Lung (tissue), 17 donors: ENCODE measurements at places on chromosomes 1 and 21. TPM values are rescaled to one million over a fixed set of nuclear protein-coding genes. Genes with fewer than 3 reads are reported as not detected.

Gene PTTG1IP
- 209 TPM for polyA plus RNA-seq

GRCh38 chr1:43883321-43883720 is 50.3 kb upstream of the ARTN start:
- no peak for DNase-seq

DNA sequence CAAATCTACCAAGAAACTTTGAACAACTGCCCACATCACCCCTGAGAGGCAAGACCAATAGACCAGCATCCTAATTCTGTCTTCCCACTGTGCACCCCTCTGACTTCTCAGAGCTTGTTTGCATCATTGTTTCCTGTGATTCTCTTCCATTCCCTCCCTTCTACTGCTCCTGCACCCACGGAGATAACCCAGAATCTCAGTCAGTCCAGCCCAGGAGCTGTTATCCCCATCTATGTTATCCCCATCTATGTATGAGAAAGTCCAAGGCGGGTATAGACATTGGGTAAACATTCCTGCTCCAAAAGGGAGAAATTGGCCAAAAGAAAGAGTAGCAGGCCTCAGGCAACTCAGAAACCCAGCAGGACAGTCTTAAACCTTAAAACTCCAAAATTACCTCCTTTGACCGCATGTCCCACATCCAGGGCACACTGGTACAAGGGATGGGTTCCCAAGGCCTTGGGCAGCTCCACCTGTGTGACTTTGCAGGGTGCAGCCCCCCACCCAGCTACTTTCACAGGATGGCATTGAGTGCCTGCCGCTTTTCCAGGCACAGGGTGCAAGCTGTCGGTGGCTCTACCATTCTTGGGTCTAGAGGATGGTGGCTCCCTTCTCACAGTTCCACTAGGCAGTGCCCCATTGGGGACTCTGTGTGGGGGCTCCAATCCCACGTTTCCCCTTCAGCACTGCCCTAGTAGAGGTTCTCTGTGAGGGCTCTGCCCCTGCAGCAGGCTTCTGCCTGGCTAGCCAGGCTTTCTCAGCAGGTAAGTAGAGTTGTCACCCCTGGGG is 414.8 kb downstream of the NPHP4 start:
- no peak for DNase-seq

- peak; percentile 71 for DNase-seq
These were observed 13.8 kb upstream of the NASP start for GRCh38 chr1:45569962-45570581.

DNA sequence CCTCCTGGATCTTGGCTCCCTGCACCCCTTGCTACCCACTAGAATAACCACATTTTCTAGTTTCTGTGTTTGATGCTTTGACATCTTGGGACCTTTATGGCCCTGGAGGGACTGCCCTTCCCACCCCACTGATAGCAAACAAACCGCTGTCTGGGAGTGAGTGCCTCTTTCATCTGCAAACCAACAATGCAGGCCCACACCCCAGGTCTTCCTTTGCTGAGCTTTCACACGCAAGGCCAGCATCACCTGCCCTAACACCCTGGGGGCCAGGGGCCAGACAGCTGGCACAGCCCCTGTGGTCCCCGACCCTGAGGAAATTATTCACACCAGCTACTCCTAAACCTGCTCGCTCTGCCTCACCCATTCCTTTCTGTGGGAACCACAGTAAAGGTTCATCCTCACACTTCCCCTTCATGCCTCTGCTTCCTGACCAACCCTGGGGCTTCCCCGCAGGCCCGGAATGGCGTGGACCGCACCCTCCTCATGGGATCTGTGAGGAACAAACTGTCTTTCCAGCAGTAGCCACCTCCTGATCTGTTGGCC is 15.4 kb downstream of the SLC2A7 start:
- no peak for DNase-seq
